Left ventricle myocardium inferior (tissue), 1 donor: ENCODE measurements at places on chromosomes 7 and 10. TPM values are rescaled to one million over a fixed set of nuclear protein-coding genes. Genes with fewer than 3 reads are reported as not detected.
A peak's percentile ranks its signal among the peaks of the same experiment; 100 is the strongest.

DNA sequence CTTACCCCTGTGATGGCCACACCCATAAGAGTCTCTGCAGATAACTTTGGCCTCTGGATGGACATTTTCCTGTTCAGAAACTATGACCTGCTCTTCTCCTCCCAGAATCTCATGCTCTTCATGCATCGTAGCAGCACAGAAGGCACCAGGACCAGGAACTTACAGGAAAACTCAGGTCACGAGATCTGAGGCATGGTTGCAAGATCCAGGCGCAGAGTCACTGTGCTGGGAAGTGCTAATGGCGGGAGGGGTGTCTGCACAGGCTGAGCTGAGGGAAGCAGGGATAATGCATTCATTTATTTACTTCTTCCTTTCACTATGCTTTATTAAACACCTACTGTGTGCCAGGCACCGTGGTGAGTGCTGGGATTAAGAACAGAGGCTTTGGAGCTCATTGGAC is 48.2 kb upstream of the LOXL4 start:
- peaks cover 17% of the 10 kb centered on the region for H3K4me1 ChIP-seq
- no peaks in the 10 kb centered on the region for H3K36me3 ChIP-seq
- no peak overlapping the region for H3K4me3 ChIP-seq
- H3K27me3 ChIP-seq, result no peaks in the 10 kb centered on the region
- no peak for DNase-seq
- peak overlapping the region; percentile 53 for H3K27ac ChIP-seq

DNA sequence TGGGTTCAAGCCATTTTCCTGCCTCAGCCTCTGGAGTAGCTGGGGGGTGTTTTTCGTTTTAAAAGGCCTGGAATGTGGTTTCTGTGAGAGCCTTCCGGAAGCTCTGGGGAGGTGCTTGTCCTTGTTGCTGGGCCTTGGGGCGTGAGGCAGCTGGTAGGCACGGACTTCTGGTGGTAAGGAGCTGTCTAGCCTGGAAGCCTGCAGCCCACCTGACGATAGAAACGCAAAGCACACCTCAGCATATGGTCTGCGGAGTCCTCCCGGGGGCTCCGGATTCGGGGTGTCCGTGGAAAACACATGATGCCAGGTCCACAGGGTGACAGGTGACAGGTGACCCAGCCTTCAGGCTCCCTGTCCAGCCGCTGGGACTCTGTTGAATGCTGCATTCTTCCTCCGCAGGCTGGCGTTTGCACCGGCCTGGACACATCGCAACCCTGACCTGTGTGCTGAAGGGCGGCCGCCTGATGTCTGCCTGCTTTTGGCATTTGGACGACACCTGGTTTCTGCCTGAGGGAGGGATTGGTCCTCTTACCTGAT is 37.3 kb downstream of the INPP5A start:
- DNase-seq, result no peak
- no peaks in the 10 kb centered on the region for H3K27me3 ChIP-seq
- no peak overlapping the region for H3K4me3 ChIP-seq
- no peaks in the 10 kb centered on the region for H3K36me3 ChIP-seq

GRCh38 chr7:47757921-47758411 is 176.1 kb upstream of the TNS3 start:
- no peaks in the 10 kb centered on the region for H3K27me3 ChIP-seq
- peak overlapping the region; percentile 49 for H3K27ac ChIP-seq
- H3K36me3 ChIP-seq, result no peaks in the 10 kb centered on the region
- DNase-seq, result peak; percentile 63

GRCh38 chr10:16893664-16894063 is 76.4 kb upstream of the RSU1 start:
- DNase-seq, result no peak
- no peak overlapping the region for H3K4me3 ChIP-seq
- no peak overlapping the region for H3K27ac ChIP-seq
- H3K4me1 ChIP-seq, result peaks cover 4% of the 10 kb centered on the region
- no peaks in the 10 kb centered on the region for H3K27me3 ChIP-seq

DNA sequence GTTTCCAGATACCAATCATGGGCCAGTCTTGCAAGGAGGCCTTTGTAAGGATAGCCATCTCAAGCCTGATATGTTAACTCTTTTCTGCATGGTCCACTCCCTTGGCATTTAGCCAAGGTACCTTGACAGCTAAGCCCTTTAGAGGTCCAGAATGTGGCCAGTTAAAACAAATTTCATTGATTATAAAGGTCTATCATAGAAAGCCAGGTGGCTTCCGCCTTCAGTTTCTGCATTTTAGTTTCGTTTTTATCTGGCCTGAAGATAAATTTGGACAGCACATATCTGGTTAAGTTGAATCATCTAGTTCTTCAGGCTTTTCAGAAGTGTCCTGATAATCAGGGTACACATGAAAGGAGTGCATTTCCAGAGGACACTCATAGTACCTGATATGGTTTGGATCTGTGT is 30.7 kb downstream of the ANKIB1 start:
- H3K27ac ChIP-seq, result no peak overlapping the region
- no peaks in the 10 kb centered on the region for H3K27me3 ChIP-seq
- H3K4me3 ChIP-seq, result no peak overlapping the region
- no peaks in the 10 kb centered on the region for H3K36me3 ChIP-seq

- H3K4me3 ChIP-seq, result no peak overlapping the region
- DNase-seq, result no peak
- H3K27ac ChIP-seq, result no peak overlapping the region
- no peaks in the 10 kb centered on the region for H3K36me3 ChIP-seq
- peaks cover 10% of the 10 kb centered on the region for H3K4me1 ChIP-seq
Measured at GRCh38 chr10:126478546-126478945, 90.3 kb upstream of the ADAM12 start.

GRCh38 chr7:138126928-138127327 is 50.7 kb downstream of the AKR1D1 start:
- H3K4me3 ChIP-seq, result no peak overlapping the region
- H3K27ac ChIP-seq, result no peak overlapping the region
- H3K27me3 ChIP-seq, result no peaks in the 10 kb centered on the region
- no peaks in the 10 kb centered on the region for H3K4me1 ChIP-seq

- H3K27me3 ChIP-seq, result no peaks in the 10 kb centered on the region
- no peaks in the 10 kb centered on the region for H3K36me3 ChIP-seq
Measured at GRCh38 chr10:78572565-78572964, 496.2 kb upstream of the ZMIZ1 start.

- peak overlapping the region; percentile 88 for H3K27ac ChIP-seq
- no peaks in the 10 kb centered on the region for H3K27me3 ChIP-seq
- peaks cover 66% of the 10 kb centered on the region for H3K4me1 ChIP-seq
- H3K36me3 ChIP-seq, result no peaks in the 10 kb centered on the region
- peak overlapping the region; percentile 66 for H3K4me3 ChIP-seq
Measured at GRCh38 chr10:60295028-60295937, 94.4 kb downstream of the ANK3 start.

DNA sequence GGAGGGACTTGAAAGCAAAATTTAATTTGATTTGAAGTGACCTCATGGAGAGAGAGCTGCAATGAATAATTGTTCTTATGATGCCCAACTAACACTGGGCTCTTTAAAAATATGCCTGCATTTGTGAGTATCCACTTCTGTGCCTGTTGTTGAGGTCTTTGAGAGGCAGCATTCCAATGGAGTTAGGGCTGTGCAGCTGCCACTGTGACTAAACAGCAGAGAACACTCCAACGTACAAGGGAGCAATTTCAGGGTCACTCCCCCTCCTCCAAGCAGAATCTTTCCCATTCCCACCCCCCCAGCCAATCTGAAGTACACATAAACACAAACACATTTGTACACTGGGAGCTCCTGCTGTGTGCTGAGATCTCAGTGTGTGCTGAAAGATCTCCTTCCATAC is 28.0 kb upstream of the GSAP start:
- no peak overlapping the region for H3K27ac ChIP-seq
- H3K27me3 ChIP-seq, result no peaks in the 10 kb centered on the region
- peaks cover 5% of the 10 kb centered on the region for H3K4me1 ChIP-seq
- no peaks in the 10 kb centered on the region for H3K36me3 ChIP-seq
- DNase-seq, result no peak

GRCh38 chr7:20021831-20022230 is 195.4 kb downstream of the MACC1 start:
- no peak overlapping the region for H3K27ac ChIP-seq
- DNase-seq, result no peak
- H3K27me3 ChIP-seq, result no peaks in the 10 kb centered on the region
- H3K4me1 ChIP-seq, result no peaks in the 10 kb centered on the region
- no peaks in the 10 kb centered on the region for H3K36me3 ChIP-seq
- H3K4me3 ChIP-seq, result no peak overlapping the region

- no peaks in the 10 kb centered on the region for H3K27me3 ChIP-seq
- no peaks in the 10 kb centered on the region for H3K36me3 ChIP-seq
- peaks cover 65% of the 10 kb centered on the region for H3K4me1 ChIP-seq
- peak overlapping the region; percentile 10 for H3K4me3 ChIP-seq
- peak overlapping the region; percentile 7 for H3K27ac ChIP-seq
Measured at GRCh38 chr7:2617325-2617905, 14.4 kb upstream of the TTYH3 start.

Gene FZD1
- 14.1 TPM for total RNA-seq

Gene NUDT5
- 8.6 TPM for total RNA-seq

Gene HOXA7
- total RNA-seq, result 0.36 TPM

Gene MYPN
- 124 TPM for total RNA-seq

Gene PARD3
- 29.6 TPM for total RNA-seq

Gene HTRA1
- total RNA-seq, result 62.6 TPM

Gene MCU
- total RNA-seq, result 20.3 TPM
